ENCODE measurements at places on chromosomes 12 and 14. TPM values are rescaled to one million over a fixed set of nuclear protein-coding genes. Genes with fewer than 3 reads are reported as not detected.

The NKX2-1 gene
- 185 TPM for total RNA-seq

The ASIC1 gene
- total RNA-seq = 2.0 TPM

The CHST11 gene
- total RNA-seq = 63.2 TPM

The KRT79 gene
- total RNA-seq = not detected

The MAP3K9 gene
- 14.0 TPM for total RNA-seq

The AMHR2 gene
- not detected for total RNA-seq

The ANO4 gene
- 1.9 TPM for total RNA-seq

The ACSS3 gene
- total RNA-seq = 24.8 TPM

The TC2N gene
- total RNA-seq = 64.5 TPM

The KRT72 gene
- not detected for total RNA-seq

DNA sequence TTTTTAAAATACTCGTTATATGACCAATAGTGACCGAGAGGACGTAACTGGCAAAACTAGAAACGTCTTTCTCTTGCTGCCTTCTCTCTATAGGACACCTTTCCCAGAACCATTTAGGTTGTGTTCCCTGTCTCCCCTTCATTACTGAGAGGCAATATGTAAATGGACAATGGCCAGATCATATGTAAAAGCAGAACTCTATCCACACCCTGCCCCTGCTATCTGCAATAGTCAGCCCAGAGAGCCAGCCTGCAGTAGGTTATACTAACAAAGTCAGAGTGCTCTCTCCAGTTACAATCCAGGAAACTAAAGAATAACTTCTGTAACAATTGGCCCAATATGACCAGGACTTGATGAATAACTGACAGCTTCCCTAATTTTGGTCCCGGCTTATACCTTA is 216.8 kb downstream of the ANO6 start:
- H3K36me3 ChIP-seq = peaks cover 10% of the 10 kb centered on the region
- H3K4me1 ChIP-seq = no peaks in the 10 kb centered on the region
- no peak overlapping the region for H3K4me3 ChIP-seq
- no peak for DNase-seq
- no peak overlapping the region for H3K27ac ChIP-seq
- no peaks in the 10 kb centered on the region for H3K27me3 ChIP-seq

DNA sequence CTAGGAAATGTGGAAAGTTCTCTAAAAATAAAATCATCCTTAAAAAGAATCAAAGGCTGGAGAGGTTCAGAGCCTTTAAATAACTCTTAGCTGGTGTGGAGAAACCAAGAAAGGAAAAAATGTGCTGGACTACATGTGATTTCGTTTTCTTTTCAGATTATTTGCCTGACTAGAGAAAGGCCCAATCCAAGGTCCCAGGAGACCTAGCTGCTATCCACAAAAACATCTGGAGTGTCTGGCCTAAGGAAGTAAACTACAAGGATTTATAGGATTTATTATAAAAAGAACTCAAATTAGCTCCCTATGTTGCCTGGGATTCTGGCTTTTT is 774 bp upstream of the TMEM30B start:
- H3K4me1 ChIP-seq = no peaks in the 10 kb centered on the region
- H3K27me3 ChIP-seq = peaks cover 48% of the 10 kb centered on the region
- H3K27ac ChIP-seq = no peak overlapping the region

GRCh38 chr12:11716794-11717518 is 67.5 kb downstream of the ETV6 start:
- H3K27ac ChIP-seq = peak overlapping the region; percentile 27
- DNase-seq = no peak
- no peak overlapping the region for H3K4me3 ChIP-seq
- peaks cover 10% of the 10 kb centered on the region for H3K4me1 ChIP-seq

GRCh38 chr14:77353469-77354141 is 23.3 kb downstream of the TMED8 start:
- H3K27ac ChIP-seq = no peak overlapping the region
- peaks cover 12% of the 10 kb centered on the region for H3K36me3 ChIP-seq
- no peak for DNase-seq

- H3K4me1 ChIP-seq = peaks cover 1% of the 10 kb centered on the region
- no peak overlapping the region for H3K4me3 ChIP-seq
- no peak for DNase-seq
- H3K27me3 ChIP-seq = no peaks in the 10 kb centered on the region
- no peaks in the 10 kb centered on the region for H3K36me3 ChIP-seq
Measured at GRCh38 chr12:54593135-54593534, 4.7 kb upstream of the PPP1R1A start.

DNA sequence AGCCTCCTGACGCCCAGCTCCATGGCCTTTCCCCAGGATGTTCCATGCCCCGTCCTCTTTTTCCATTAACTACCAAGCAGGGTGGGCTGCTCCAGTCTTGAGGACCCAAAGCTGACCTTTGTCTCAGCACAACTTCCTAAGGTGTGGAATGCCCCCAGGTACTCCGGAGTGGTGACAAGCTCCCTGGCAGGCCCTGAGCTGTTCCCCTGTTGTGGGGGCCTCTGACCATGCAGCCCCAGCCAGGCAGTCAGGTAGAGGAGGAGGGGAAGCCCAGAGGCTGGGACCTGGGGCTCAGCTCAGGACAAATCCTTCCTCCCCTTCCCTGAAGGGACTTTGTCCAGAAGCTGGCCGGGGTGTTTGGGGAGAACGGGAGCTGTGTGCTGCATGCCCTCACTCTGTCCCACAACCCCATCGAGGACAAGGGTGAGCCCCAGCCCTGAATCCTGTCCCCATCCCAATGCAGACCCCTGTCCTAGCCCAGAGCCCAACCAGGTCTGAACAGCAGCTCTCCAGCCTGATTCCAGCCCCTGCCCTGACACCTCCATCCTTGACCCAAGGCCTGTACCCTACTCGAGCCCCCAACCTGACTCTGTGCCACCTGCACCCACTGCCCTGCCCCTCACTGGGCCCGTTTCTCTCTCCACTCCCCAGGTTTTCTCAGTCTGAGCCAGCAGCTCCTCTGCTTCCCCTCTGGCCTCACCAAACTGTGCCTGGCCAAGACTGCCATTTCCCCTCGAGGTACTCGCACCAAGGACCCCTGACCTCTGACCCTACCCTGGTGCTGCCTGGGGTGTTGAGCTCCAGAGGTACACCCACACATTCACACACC is 4.4 kb downstream of the CARMIL3 start:
- H3K36me3 ChIP-seq = no peaks in the 10 kb centered on the region
- no peak overlapping the region for H3K4me3 ChIP-seq
- no peak overlapping the region for H3K27ac ChIP-seq
- H3K27me3 ChIP-seq = no peaks in the 10 kb centered on the region
- no peaks in the 10 kb centered on the region for H3K4me1 ChIP-seq

DNA sequence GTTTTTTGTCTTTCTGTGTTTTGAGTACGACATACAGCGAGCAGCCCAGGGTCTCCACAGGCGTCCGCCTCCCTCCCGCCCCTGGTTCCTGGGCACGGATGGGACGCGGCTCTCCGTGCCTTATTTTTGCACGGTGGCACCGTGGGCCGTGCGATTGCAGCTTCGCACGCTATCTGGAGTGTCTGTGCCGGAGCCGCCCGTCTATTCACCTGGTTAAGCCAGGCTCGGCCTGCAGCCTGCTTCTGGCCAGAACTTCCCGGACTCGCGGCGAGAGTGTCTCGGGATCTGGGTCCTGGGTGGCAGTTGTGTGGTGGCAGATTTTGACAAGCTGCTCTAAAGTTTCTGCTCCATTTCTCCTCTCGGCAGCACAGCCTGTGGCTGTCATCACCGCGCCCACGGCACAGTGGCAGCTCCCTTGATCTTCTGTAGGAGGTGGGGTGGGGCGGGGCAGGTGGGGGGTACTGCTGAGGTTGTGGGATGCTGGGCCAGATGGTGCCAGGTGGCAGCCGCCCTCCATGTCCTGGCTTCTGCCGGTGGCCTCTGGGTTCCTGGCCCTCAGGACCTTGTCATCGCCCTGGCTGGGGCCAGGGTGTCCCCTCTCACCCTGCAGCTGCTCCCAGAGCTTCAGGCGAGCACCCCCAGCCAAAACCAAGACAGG is 2.9 kb downstream of the MMP17 start:
- H3K4me1 ChIP-seq = peaks cover 11% of the 10 kb centered on the region
- H3K36me3 ChIP-seq = no peaks in the 10 kb centered on the region
- no peak overlapping the region for H3K27ac ChIP-seq
- H3K4me3 ChIP-seq = peak overlapping the region; percentile 19

GRCh38 chr12:93989949-93990348 is 158.4 kb upstream of the PLXNC1 start:
- no peak for DNase-seq
- no peaks in the 10 kb centered on the region for H3K36me3 ChIP-seq
- H3K4me1 ChIP-seq = peaks cover 4% of the 10 kb centered on the region
- H3K4me3 ChIP-seq = no peak overlapping the region
- no peak overlapping the region for H3K27ac ChIP-seq
- no peaks in the 10 kb centered on the region for H3K27me3 ChIP-seq

- no peaks in the 10 kb centered on the region for H3K4me1 ChIP-seq
- DNase-seq = no peak
- H3K4me3 ChIP-seq = no peak overlapping the region
- no peaks in the 10 kb centered on the region for H3K27me3 ChIP-seq
- no peaks in the 10 kb centered on the region for H3K36me3 ChIP-seq
Measured at GRCh38 chr12:91781114-91781513, 364.5 kb downstream of the BTG1 start.

DNA sequence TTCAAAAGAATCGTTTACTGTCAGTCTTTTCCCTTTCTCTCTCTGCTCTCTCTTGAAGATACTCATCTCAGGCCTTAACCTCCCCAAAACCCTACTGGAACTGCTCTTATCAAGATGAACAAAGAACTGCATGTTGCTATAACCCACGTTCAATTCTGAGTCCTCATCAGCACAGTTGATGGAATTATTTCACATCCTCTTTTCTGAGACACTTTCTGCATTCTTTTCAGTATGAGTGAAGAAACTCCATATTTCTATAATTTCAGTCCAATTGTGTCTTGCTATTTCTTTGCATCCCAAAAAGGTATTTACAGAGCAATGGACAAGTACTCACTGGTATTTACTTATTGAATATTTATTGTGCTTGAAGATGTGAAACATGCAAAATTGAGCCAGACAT is 160.1 kb upstream of the CPNE8 start:
- H3K27me3 ChIP-seq = no peaks in the 10 kb centered on the region
- no peak overlapping the region for H3K4me3 ChIP-seq
- no peaks in the 10 kb centered on the region for H3K36me3 ChIP-seq
- DNase-seq = no peak
- no peaks in the 10 kb centered on the region for H3K4me1 ChIP-seq
- H3K27ac ChIP-seq = no peak overlapping the region

GRCh38 chr14:76761960-76762410 is 717 bp downstream of the VASH1 start:
- peak overlapping the region; percentile 86 for H3K27ac ChIP-seq
- H3K36me3 ChIP-seq = no peaks in the 10 kb centered on the region
- H3K4me3 ChIP-seq = peak overlapping the region; percentile 83
- DNase-seq = peak; percentile 41

GRCh38 chr12:119843100-119843499 is 34.0 kb downstream of the CIT start:
- H3K36me3 ChIP-seq = peaks cover 6% of the 10 kb centered on the region
- no peak for DNase-seq
- H3K4me1 ChIP-seq = no peaks in the 10 kb centered on the region
- no peaks in the 10 kb centered on the region for H3K27me3 ChIP-seq

Data from lung (tissue), 17 donors.